SJSA1 (cell line): ENCODE measurements at places on chromosomes 1 and 21. TPM values are rescaled to one million over a fixed set of nuclear protein-coding genes. Genes with fewer than 3 reads are reported as not detected.

DNA sequence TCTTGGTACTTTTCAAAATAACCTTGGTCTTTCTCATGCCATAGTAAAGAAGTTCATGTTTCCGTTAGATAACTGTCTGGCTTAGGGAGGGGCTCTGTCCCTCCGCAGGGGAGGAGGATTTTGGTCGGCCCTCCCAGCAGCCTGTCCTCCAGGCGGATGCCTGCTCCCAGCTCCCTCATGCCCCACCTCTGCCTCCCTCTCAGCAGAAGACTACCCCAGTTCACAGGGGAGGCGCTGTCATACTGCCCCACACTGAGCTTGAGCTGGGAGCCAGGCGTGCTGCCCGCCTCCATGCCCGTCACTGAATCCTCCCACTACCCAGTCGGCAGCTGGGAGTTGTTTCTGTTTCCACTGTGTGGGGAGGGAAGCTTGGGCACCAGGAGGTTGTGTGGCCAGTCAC, 127.3 kb downstream of the CAMTA1 start:
- H3K4me3 ChIP-seq = no peak overlapping the region
- no peaks in the 10 kb centered on the region for H3K4me1 ChIP-seq
- no peaks in the 10 kb centered on the region for H3K27me3 ChIP-seq
- no peak overlapping the region for H3K27ac ChIP-seq

SUSD4 gene
- total RNA-seq = 0.03 and 0.74 TPM in 2 replicates

- no peak overlapping the region for H3K4me3 ChIP-seq
- no peaks in the 10 kb centered on the region for H3K4me1 ChIP-seq
- DNase-seq = no peak
Measured at GRCh38 chr1:168976267-168976666, 130.2 kb upstream of the ATP1B1 start.

DNA sequence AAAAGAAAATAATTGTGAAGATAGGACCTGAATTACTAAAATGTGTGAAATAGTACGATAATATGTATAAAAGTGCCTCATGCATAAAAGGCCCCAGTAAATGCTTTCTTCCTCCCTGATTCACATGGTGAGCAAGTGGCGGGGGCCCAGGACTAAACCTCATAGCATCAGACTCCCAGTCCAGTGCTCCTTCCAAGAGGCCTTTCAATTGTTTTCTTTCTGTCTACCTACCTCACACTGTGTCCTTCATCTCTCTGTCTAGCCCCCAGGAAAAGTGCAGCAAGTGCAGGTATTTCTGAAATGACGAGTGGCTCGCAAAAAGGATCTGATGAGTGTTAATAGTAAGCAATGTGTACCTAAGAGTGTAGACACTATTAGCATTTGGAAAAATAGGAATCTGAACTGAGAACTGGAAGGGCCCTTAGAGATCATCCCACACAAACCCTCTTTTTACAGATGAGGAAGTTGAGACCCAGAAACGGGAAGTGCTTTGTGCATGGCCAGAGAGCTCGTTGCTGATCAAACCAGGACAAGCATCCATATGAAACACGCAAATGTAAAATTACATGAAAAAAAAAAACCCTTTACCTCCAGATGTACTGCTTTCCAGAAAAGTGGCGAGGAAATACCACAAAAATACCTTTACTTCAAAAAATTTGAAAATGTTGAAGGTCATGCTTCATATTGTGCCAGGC, 118.2 kb upstream of the HOOK1 start:
- no peaks in the 10 kb centered on the region for H3K36me3 ChIP-seq
- H3K4me3 ChIP-seq = no peak overlapping the region
- H3K4me1 ChIP-seq = peaks cover 17% of the 10 kb centered on the region

CACNA1E gene
- total RNA-seq = 0.03 TPM in 1 of 2 replicates, not detected in the other

GRCh38 chr1:97508653-97509218, 412.1 kb downstream of the DPYD start:
- DNase-seq = no peak
- H3K36me3 ChIP-seq = no peaks in the 10 kb centered on the region; the same call in 1 of the 2 replicates
- H3K4me3 ChIP-seq = no peak overlapping the region
- H3K27me3 ChIP-seq = no peaks in the 10 kb centered on the region
- no peak overlapping the region for H3K27ac ChIP-seq

SH2D1B gene
- not detected in 2 replicates for total RNA-seq

FAM163A gene
- not detected in 2 replicates for total RNA-seq

- H3K27me3 ChIP-seq = no peaks in the 10 kb centered on the region
- no peaks in the 10 kb centered on the region for H3K4me1 ChIP-seq
- no peak for DNase-seq
- no peaks in the 10 kb centered on the region for H3K36me3 ChIP-seq
Measured at GRCh38 chr1:187991944-187992343, 1163.2 kb downstream of the PLA2G4A start.
